ENCODE measurements at places on chromosomes 6 and 20.

GRCh38 chr20:3890999-3891929 lies 2.1 kb downstream of the PANK2 start:
- no peak for DNase-seq

DNA sequence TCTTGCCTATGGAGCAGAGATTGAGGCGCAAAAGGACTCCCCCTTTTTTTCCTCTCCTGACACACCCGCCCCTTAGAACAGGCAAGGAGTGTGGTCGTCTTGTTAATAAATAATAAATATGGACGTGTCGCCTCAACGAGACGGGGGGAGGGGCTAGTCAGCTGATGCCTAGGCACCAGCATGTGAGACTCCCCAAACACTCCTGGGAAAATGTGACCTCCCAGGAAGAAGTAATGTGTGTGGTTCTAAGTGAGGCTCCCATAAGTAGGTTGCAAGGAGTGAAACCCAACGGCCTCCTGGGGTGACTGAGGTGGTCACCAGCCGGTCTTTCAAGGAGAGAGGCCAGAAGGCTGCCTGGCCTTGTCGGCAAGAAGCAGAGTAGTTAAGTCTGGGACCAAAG lies 1.1 kb upstream of the FAXC start:
- DNase-seq = peak; percentile 55

DNA sequence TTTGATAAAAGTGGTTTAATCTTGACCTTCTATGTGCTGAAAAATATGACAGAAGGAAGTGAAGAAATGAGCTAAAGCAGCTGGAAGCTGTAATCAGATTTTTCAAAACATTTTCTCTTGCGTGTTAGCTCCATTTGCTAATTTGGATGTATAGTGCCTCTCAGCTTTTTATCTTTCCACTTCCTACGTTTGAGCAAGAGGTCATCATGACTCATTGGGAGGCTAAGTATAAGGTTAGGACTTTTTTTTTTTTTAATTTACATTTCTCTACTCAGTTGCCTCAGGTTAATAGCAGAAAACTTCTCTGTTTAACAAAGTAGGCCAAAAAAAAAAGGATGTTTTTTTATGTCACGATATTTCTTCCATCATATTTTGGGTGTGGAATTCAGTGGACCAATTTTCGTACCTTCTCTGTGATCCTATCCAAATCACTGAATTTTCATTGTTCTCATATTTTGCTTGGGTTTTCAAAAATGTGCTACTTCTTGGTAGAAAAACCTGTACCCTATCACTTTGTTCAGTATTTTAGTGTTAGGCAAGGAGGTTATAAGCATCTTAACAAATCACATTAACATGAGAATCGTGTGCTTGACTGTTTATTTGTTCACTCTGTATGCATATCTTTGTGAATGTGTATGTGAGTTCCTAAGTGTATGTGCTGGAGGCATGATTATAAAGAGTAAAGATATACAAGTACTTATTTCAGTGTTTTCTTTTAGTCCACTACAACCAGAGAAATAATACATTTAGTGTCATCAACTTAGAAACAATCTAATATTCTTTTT lies 1028.3 kb upstream of the EYS start:
- DNase-seq = no peak

DNA sequence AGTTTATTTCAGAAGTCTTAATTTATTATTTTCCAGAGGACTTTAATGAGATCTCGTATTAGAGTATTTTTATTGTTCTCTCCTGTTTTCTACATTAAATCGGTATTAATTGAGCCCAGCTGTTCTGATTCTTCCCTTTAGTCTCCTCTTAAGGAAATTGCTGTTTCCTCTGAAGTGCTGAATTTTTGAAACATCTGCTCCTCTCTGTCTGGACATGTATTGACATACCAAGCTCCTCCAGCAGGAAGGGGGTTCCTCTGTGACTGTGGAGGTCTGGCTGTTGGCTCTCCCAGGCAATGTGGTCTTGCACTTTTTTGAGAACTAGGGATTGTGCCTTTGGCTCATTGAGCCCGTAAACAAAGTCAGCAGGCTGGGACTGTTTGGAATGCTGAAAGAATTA lies 74.9 kb downstream of the MAP3K4 start:
- peak; percentile 7 for DNase-seq

DNA sequence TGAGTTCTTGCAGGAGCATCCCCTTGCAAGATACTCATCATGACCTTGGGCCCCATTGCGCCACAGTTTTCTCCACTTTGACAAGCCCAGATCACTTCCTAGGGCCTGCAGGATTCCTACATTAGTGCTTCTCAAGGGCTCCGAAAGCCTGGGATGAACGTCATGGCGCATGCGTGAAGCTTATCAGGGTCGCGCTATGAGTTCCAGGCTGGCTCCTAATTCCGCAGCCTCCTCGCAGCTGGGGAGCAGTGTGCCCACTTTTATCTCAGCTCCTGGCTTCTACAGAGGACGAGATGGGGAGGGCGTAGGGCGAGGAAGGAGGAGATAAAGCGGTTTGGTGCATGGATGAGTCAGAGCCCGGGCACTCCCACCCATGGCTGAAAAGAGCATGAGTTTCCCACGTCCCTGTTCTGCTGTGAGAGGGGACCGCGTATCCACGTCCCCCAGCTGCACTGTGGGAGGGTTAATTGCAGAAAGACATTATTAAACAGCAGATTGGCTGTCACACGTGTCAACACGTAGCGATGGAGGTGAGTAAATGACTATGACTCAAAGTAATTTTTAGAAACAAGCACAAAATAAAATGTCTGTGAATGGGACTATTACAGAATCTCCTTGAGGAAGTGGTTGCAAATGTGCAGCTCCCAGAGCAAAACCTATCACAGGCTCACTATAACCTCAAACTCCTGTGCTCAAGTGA lies 72.9 kb upstream of the DSP start:
- DNase-seq = no peak

GRCh38 chr6:96947055-96947454 lies 22.5 kb downstream of the KLHL32 start:
- no peak for DNase-seq

GRCh38 chr20:47281376-47281775 lies 75.1 kb downstream of the ZMYND8 start:
- DNase-seq = no peak

DNA sequence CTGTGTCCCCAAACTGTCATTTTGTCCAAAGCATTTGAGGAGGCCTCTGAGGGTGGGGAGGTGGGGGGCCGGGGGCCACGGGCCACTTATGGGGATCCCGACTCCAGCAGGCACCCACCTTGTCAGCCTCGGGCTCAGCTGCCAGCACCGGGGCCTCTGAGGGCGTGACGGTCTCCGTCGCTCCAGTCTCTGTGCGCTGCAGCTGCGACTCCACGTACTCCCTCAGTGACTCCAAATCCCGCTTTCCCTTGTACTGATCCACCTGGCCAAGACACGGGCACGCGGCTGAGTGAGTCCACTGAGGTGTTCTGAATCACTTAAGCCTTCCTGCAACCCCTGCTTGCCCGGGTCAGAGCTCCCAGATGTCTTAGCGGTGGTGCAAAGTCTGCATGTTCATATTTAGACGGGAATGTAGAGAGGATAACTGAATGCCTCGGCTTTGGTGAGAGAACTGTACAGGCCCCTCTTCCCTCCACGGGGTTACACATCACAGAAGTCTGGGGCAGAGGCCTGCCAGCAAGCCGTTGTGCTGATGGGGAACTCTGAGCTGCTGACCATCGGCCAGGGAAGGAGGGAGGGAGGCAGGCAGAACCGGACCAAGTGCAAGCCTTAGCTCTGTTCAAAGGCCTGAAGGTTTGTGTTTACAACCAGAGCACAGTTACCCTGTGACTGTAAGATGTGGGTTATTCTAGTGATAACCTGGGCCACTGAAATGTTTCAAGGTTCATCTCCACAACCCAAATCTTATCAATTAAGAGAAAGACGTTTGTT lies 21.8 kb downstream of the TXNDC5 start:
- no peak for DNase-seq

GRCh38 chr6:170085475-170086401 lies 205.1 kb downstream of the DLL1 start:
- DNase-seq = no peak

DNA sequence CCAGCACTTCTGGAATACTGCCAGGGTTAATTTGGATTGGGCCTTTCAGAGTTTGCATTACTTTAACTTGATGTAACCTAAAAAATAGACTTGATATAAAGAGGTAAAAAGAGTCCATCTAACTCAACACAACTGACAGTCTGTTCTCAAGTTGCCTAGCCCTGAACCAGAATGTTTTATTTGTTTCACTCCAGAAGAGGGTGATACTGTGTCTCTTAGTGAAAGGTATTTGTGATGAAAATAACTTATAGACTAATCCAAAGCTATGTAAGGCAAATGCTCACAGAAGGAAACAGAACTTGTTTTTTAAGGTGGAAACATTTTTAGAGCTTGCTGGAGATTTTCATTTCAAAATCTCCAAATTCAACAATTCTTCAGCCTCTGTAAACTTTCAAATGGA lies 469.1 kb upstream of the RUNX2 start:
- peak; percentile 8 for DNase-seq

- DNase-seq = no peak
These were observed 70.4 kb downstream of the FYN start for GRCh38 chr6:111802720-111803330.

GRCh38 chr20:4516876-4517275 lies 204.8 kb upstream of the PRND start:
- no peak for DNase-seq

- DNase-seq = no peak
These were observed 168.4 kb downstream of the WDR27 start for GRCh38 chr6:169533301-169534038.

DNA sequence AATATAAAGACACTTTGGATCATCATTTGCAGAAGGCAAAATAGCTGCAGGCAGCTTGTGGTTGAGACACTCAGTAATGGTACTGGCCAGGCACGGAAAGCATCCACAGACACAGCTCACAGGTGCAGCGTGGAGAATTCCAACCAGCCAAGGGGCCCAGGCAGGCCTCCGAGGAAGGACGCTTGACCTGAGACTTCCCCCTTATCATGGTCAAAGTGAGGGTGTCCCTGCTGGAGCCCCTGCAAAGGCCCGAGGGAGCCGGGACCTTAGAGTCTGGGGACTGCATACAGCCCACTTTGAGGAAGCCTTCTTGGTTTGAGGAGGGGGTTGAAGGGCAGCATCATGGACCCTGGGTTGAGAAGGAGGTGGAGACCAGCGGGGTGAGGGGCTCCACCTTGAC lies 15.1 kb upstream of the MYT1 start:
- no peak for DNase-seq

GRCh38 chr6:20655317-20655716 lies 121.1 kb downstream of the CDKAL1 start:
- DNase-seq = no peak

DNA sequence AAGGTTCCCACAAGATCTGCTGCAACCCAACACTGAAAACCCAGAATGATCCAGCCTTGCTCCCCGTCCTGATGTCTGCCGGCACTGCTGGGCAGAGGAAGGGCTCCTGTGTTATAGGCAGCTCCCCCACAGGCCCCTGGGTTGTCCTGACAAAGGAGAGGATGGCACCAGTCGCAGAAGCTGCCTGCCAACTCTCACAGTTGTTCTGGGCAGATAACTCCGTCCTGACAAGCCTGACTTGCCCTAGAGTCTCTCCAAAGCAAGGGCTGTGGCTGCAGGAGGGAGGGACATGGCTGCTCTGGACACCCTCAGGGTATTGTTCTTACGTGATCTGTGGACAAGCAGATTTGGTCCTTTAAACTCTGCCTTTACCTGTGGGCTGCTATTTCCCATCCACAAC lies 243.8 kb downstream of the CDH26 start:
- DNase-seq = no peak

DNA sequence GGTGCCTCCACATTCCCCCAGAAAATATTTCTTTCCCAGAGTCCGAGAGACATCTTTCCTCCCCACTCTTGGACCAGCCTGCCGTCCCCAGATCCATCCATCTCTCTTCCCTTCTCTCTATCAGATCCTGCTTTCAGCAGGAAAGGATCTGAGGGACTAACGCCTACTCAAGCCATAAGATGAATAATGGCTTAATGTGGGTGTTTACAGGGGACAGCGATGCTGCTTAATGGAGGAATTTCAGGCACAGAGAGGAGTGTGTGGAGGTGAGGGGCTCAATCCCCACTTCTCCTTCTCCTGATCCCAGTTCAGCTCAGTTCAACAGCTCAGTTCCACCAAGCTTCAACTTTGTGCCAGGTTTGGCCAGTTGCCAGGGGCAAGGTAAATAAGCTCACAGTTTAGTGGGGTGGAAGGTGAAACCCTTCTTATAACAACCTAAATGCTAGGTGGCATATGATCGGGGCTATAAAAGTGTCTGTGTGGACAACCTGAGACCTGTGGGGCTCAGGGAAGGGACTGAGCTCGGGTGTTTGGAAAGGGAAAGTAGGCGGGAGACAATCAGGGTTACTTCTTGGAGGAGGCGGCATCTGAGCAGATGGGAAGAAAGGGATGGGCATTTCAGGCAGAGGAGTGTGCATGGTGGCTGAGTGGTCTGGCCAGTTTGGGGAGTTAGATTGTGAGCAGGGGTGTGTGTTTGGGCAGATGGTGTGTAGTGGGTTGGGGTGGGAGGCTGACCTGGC lies 55.8 kb downstream of the CDH22 start:
- DNase-seq = no peak

DNA sequence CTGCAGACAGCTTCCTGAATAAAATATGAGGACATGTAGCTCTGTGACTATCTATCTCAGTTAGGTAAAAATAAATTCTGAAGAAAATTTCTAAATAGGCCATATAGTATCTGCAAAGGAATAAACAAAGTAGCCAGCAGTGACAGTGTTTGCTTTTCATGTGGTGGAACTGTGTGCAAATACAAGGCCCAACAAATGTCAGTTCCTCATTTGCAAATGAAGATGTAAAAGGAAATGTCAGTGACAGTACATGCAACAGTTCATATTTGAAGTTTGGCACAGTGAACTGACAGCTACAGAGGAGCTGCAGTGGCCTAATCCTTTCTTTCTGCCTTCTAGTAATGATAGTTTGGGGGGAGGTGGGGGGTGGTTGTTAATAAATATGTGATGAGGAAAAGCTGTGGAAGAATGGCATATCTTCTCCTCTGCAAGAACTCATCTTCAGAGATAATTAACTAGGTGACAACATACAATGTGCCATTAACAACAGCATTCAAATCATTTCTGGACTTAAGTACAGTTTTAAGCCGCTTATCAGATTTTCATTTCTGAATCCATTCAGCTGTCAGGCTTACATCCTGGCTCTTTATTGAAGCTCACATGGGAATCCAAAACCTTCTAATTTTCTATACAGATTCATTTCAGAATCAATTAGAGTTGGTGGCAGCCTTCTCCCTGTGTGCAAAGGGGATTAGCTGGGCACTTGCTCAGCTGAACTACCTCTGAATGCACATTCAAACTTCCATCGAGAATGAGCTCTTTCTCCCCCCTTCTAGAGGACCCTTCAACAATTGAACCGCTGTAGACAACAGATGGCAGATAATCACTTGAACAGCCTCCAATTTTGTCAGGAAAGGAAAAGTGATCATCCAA lies 1059.0 kb upstream of the EPHA7 start:
- DNase-seq = no peak

DNA sequence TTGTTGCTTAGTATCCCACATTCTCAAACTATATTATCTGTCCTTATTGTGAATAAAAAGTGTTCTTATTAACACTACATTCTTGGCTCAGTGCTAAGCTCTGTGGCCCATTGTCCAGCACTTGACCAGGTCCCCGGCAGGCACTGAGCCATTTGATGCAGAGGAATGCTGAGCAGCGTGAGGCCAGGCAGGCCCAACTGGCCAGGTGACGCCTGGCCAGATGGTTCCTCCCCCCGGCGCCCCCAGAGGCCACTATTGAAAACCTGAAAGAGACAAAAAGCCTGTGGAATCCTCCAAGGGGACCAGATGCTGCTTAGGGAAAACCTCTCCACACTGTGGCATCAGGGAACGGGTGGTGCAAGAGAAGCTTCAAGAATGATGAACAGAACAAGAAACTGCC lies 597.5 kb upstream of the JAG1 start:
- peak; percentile 84 for DNase-seq
